ENCODE measurements at places on chromosomes 1 and 21.
A peak's percentile ranks its signal among the peaks of the same experiment; 100 is the strongest.

GRCh38 chr1:121444096-121444495, 259.3 kb downstream of the SRGAP2C start:
- no peak for DNase-seq

GRCh38 chr1:26771643-26772321, 16.0 kb upstream of the PIGV start:
- peak; percentile 87 for DNase-seq

DNA sequence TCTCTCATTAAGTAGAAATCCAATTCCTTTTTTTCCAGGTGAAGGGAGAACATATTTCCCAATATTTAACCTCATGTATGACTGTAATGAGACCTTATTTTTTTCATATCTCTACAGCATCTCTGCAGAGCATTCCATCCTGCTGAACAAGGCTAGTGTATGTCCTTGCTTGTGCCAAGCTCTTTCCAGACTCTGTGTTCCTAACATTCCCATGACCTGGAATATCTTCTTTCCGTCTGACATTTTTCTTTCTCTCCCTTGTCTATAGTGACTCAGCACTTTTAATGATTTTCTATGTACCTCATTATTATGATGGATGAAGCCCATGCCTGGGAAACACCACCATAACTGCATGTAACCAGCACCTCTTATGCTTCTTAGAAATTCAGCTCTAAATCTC, 278.3 kb upstream of the NRIP1 start:
- DNase-seq, result no peak

- DNase-seq, result peak; percentile 77
Observed at GRCh38 chr1:154325583-154326545, 539 bp downstream of the ATP8B2 start.

- DNase-seq, result peak; percentile 43
Observed at GRCh38 chr1:179121159-179121938, 39.5 kb downstream of the TOR3A start.

DNA sequence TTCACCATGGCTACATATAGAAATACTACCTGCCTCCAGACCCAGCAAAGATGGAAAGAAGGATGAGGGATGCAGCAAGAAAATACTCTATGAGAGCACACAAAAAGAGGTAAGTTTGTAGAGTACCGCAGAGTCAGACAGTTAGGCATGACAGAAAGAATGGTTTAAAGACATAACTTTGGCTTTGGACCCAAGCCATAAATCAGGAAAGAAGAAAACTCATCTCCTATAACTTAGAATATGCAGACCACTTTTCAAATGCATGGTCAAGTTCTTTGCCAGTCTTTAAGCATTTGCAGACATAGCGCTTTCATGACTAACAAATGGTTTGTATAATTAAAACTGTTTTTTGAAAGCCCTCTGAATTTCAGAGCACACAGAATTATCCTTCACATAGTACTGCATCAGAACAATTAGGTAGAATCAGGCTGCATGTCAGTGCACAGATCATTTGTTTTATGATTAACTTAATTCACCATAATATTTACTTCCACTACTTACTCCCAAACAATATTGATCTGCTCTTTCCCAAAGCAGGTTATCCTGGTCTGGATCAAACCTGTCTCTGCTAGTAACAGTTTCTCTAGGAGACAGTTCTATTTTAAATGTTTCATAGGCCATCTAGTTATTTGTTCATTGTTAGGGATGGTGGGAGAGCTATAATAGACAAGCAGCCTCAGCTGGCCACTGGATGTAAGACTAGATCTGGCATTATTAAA, 280.7 kb upstream of the NR5A2 start:
- no peak for DNase-seq

- DNase-seq, result peak; percentile 91
Observed at GRCh38 chr1:198657550-198658064, 18.8 kb downstream of the PTPRC start.

- no peak for DNase-seq
Observed at GRCh38 chr1:79695138-79695537, 688.6 kb upstream of the ADGRL4 start.

DNA sequence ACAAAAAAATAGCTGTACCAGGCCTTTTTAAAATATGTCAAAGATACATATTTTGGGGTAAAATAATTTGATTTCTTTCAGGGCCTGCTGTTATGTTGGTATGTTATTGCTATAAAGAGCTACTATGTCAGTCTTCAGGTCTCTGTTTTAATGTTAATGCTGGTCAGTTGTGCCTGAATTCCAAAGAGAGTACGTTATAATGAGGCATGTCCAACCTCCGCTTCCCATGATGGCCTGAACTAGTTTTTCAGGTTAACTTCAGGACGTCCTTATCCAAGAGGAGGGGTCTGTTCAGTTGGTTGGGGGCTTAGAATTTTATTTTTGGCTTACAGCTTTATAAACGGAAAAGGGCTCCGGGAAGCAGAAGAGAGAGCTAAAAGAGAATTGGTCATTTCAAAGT, 34.9 kb upstream of the LYPD8 start:
- no peak for DNase-seq

GRCh38 chr1:197928849-197929336, 11.7 kb downstream of the LHX9 start:
- no peak for DNase-seq

GRCh38 chr1:38113159-38113666, 66.6 kb upstream of the POU3F1 start:
- DNase-seq, result no peak

DNA sequence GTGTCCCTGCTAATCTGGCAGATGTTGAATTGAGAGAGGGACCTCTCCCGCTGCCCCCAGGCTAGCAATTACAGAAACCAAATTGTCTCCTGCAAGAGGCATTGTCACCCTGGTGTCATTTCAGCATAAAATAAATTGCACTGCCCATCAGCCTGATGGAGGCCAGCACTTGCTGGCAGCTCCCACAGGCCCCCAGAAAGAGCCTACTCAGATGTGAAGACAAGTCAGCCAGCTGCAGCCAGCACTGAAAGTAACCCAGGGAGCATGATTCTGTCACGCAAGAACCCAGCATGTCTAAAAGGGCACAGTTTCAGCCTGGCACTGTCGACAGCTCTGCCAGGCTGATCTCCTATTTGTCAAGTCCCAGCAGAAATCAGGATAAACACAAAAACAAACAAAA, 110.3 kb upstream of the CTTNBP2NL start:
- no peak for DNase-seq

DNA sequence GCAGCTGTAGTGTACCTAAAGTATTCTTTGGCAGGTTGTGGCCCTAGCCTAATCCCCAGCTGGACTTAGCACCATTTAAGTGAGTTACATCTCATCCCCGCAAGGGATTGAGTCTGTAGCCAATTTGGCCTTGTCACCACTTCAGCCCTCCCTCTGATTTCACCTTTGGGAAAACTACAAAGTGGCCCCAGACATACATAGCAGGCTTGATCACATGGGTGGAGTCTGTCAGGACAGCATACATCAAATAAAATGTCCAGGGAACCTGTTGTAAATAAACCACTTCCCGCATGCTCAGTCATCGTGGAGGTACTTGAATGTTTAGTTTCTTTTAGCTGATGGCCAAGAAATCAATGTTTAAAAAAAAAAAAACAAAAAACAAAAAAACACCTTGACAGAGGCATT, 142.5 kb downstream of the DHRS3 start:
- no peak for DNase-seq

DNA sequence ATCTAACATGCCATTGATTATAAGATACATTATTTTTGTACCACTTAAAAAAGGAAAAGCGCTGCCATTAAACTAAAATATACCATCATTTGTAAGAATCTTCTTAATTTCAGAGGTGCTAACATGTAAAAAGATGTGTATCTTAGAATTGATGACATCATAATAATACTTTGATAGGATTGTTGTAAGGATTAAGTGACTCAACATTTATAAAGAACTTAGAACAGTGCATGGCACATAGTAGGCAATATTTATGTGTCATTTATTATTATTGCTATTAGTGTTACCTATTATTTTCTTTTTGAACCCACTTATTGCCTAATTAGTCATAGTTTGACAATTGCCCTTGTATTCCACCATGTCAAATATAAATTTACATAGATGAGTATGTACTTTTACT, 21.8 kb downstream of the HIPK1 start:
- DNase-seq, result no peak

GRCh38 chr1:155873860-155874259, 14.5 kb downstream of the SYT11 start:
- no peak for DNase-seq

GRCh38 chr1:84164161-84164560, 20.1 kb downstream of the PRKACB start:
- no peak for DNase-seq

DNA sequence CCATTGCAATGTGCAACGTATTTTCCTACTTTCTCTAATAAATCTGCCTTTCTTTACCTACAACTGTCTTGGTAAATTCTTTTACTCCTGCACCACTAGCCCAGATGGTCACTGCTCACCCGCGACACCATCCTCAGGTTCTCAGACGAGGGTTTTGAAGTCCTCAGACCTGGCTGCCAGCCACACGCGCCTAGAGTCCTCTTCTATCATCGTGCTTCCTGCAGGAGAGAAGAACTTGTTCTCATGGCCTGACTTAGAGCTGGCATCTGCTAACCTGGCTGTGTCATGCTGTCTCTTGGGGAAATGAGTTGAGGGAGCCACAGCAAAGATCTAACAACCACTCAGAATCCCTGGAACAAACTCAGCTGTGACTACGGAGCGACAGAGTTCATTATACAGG, 30.3 kb upstream of the PGBD5 start:
- no peak for DNase-seq

GRCh38 chr1:51622455-51622913, 5.6 kb downstream of the OSBPL9 start:
- no peak for DNase-seq

DNA sequence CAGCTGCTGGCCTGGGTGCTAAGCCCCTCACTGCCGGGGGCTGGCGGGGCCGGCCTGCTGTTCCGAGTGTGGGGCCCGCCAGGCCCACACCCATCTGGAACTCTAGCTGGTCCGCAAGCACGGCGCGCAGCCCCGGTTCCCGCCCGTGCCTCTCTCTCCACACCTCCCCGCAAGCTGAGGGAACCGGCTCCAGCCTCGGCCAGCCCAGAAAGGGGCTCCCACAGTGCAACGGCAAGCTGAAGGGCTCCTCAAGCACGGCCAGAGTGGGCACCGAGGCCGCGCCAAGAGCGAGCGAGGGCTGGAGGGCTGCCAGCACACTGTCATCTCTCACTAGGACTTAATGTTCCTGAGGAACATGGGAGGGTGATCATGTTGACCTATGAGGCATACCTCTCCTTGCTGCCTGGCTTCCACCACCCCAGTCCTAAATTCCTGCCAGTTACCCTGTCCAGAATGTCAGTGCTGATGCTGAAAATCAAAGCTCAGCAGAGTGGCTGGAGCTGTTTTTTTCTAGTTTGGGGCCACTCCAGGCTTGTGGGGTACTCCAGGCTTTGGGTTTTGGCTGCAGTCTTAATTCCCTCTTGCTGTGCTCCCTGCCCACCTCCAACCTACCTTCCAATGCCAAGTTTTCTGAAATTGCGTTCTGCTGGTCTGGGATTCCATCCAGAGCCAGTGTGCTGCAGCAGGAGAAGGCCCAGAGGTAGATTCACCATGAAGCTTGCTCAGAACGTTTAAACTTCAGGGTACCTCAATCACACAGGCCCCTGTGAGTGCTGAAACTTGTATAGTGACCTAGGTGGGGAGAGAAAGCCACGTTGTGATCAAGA, 44.2 kb upstream of the LPGAT1 start:
- no peak for DNase-seq

GRCh38 chr21:31460980-31461379, 116.9 kb upstream of the TIAM1 start:
- DNase-seq, result no peak

DNA sequence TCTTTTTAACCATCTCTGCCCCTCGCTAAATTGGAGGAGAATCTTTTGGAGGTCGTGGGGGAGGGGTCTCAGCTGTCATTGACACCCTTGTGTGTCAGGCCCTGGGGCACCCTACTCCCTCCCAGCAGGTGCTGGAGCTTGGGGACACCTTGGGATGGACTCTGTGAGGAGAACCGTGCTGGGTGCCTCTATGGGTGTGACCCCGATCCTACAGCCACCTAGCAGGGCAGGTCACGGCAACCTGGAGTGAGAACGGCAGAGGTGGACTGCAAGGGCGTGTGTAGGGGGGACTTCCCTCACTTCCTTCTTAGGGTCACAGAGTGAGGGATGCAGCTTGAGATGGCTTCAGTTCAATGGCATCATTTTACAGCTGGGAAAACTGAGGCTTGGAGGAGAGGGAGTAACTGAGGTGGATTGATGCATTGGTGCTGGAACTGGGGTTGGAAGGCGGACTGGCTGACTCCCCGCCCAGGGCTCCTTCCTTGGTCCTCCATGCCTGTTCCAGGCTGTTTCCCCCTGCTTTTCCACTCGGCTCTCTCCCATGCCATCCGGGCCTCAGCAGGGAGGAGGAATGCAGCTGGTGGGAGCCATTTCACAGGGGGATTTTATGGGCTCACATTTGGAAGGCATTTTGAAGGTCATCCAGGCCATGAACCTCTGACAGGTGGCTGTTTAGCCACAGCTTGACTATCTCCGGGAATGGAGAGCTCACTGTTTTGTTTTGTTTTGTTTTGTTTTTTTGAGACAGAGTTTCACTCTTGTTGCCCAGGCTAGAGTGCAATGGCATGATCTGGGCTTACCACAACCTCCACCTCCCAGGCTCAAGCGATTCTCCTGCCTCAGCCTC, 18.8 kb upstream of the ARHGEF10L start:
- no peak for DNase-seq

GRCh38 chr1:11080931-11081330, 18.7 kb downstream of the EXOSC10 start:
- DNase-seq, result no peak

DNA sequence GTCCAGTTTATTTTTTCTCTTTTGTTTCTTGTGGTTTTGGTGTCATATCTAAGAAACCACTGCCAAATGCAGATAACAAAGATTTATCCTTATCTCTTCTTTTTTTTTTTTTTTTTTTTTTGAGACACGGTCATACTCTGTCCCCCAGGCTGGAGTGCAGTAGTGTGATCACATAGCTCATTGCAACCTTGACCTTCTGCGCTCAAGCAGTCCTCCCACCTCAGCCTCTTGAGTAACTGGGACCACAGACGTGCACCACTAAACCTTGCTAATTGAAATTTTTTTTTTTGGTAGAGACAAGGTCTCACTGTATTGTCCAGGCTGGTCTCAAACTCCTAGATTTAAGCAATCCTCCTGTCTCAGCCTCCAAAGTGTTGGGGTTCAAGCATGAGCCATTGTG, 8.9 kb downstream of the SLC66A1 start:
- DNase-seq, result no peak

DNA sequence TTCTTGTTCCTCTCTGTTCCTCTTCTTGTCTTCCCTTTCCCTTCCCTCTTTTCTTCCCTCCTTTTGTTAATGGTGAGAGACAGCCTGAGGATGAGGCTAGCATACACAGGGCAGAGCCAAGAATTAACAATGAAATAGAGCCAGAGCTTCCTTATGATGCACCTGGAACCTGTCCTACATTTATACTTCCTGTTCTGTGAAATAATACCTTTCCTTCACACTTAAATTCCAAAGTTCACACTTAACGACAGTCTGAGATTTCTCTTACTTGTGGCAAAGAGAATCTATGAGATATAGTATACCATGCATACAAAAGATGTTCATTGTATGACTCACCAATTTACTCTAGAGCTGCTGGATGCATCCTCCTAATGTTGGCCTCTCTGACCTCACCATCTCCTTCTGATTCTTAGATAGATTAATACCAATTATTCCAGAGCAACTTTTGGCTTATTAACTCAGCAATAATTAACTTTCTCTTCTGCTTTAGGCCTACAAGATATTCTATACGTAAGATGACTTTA, 30.8 kb upstream of the TSNAX start:
- DNase-seq, result no peak

- peak; percentile 15 for DNase-seq
Observed at GRCh38 chr1:115781343-115781742, 12.8 kb upstream of the CASQ2 start.

Measured in AG09319 (cell line).